Mucosa of descending colon (tissue), 3 donors: ENCODE measurements at places on chromosomes 13 and 19. TPM values are rescaled to one million over a fixed set of nuclear protein-coding genes. Genes with fewer than 3 reads are reported as not detected.

GRCh38 chr13:77800219-77800618 is 102.7 kb downstream of the SLAIN1 start:
- no peak for DNase-seq

DNA sequence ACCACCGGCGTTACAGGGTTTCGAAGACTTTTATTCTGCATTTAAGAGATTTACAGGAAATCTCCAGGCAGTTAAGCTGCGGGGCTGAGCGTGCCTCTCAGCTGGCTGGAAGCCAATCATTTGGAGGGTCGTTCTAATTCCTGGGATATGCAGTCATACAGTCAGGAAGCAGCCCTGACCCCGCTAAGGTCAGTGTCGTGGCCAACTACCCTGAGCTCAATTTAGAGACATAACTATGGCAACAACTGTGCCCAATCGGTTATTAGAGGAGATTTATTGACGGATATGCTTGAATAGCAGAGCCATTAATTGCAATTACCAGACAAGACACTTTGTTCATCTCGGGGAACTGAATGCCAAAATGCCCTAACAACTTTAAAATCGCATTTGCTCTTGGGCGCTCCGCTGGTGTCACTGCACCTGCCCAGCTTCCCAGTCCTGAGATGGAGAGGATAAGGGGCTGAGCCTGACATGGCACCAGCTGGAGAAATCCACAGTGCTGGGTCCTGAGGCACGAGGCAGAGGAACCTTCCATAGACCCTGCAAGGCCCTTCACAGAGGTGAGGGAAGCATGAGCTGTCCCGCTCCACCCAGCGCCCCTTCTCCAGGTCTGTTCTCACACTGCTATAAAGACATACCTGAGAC is 15.1 kb upstream of the ZNF507 start:
- no peak for DNase-seq

The MYH14 gene
- total RNA-seq: 606 TPM

The ALOX5AP gene
- total RNA-seq: 5.1 TPM

- no peak for DNase-seq
These were observed 34.0 kb downstream of the ITM2B start for GRCh38 chr13:48266701-48267639.

GRCh38 chr19:49085868-49086232 is 599 bp downstream of the SNRNP70 start:
- no peak for DNase-seq
